NCI-H2107 (cell line): ENCODE measurements at places on chromosomes 13 and 19.

GRCh38 chr13:58883405-58883804 lies 1251.9 kb downstream of the PCDH17 start:
- no peak for DNase-seq

DNA sequence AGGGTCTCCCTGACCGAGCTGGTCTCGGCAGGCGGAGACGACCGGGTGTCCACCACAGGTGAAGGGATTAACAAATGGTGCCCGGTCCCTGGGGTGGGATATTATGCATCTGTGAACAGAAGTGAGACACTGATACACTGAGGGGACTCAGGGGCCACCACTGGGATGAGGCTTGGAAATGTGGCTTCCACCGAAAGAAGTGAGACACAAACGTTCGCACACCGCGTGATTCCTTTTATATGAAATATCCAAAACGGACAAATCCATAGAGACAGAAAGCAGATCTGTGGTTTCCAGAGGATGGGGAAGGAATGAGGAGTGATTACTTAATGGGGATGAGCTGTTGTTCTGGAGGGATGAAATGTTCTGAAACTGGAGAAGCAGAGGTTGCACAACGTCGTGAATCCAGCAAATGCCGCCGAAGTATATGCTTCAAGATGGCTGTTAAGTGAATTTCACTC lies 47.5 kb downstream of the C13orf46 start:
- no peak for DNase-seq

GRCh38 chr13:100817928-100818327 lies 143.3 kb upstream of the TMTC4 start:
- DNase-seq: no peak

DNA sequence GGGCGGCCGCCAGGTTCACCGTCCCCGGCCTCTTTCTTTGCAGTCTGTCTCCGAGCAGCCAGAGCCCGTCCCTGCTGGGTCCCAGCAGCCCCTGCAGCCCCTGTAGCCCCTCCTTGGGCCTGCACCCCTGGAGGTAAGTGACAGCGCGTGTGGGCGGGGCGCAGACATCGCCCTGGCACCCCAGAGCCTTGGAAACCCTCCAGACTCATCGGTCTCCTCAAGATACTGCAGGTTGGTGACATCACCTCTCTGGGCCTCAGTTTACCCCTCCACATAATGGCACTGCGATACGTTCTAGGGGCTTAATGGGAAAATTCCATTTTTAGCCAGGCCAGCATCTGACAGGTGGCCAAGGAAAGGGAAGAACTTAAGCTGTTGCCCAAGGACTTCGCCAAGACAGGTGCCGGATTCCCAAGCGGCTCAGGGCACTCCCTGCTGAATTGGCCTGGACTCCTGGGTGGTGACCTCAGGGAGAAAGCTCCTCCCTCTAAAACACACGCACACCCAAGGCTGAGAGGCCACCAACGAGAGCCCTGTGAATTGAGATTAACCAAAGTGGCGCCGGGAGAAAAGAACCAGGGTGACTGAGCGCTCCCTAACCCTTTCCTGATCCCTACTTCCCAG lies 13.1 kb downstream of the MAST3 start:
- no peak for DNase-seq

DNA sequence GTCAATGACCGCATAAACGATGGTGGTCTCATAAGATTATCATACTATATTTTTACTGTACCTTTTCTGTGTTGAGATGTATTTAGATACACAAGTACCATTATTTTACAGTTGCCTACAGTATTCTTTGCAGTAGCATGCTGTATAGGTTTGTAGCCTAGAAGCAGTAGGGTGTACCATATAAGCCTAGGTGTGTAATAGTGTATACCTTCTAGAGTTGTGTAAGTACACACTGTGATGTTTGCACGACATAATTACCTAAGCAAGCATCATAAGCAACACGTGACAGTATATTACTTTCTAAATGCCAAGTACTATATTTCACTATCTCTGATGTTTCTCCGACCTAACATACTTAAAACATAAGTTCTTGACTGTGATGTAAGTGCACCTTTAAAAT lies 2.7 kb downstream of the LPAR6 start:
- DNase-seq: no peak

GRCh38 chr19:5113633-5114586 lies 145.0 kb downstream of the KDM4B start:
- DNase-seq: no peak
